Stimulated activated CD4-positive, alpha-beta T cell treated with anti-CD3 and anti-CD28 coated beads, Interleukin-15, amount 100 ng/mL, for 1 hour (primary cell): ENCODE measurements at places on chromosomes 2 and 18.
A peak's percentile ranks its signal among the peaks of the same experiment; 100 is the strongest.

GRCh38 chr18:23330423-23330822 is 122.7 kb upstream of the RIOK3 start:
- DNase-seq = no peak

DNA sequence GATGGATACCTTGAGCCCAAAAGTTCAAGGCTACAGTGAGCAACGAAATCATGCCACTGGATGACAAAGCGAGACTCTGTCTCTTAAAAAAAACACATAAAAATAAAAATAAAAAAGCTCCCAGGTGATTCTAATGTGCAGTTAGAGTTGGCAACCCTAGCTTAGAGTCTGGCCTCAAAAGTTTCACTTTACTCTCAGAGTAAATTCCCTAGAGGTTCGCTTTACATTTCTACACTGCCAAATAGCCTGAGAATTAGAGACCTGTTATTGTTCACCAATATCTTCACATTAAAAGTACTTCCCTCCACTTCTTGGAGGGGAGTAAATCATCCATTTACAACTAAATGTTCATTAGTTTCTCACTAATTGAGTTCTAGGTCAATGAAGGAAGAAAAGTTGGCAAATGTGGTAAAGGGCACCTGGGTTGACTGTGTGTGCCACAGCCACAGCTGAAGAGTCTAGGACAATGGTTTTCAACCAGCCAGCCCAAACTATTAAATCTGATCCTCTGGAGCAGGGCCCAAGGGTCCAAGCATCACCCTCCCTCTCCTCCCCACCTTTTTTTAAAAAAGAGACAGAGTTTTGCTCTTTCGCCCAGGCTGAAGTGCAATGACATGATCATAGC is 15.2 kb upstream of the TMEM37 start:
- DNase-seq = no peak

DNA sequence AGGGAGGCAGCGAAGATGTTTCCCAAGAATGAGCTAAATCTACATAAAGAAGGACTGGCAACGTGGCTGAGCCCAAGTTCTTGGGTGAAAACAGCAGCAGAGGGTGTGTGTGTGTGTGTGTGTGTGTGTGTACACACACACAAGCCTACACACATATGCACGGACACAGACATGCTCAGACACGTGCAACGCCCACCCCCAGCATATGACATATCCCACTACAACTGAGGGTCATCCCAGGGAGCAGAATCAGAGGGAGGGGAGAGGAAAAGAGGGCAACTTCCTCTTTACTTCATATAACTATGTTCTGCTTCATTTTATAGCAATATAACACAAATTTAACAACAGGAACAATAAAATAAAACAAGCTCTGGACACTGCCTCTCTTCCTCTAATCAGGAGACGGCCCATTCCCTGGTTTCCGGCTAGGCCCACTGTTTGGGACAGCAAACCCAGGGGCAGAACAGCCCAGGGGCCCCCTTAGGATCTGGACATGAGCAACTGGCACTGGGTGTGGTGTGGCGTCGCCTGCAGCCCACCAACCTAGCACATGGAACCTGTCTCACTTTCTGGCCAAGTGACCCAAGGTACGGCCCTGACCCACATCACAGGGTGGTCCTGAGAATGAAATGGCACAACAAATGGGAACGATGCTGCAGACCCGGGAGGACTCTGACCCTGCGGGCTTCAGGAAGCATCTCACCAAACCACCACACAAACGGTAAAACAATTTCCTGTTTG is 25.0 kb downstream of the FAM178B start:
- DNase-seq = no peak

- peak; percentile 56 for DNase-seq
Measured at GRCh38 chr2:46297546-46298271, 502 bp downstream of the EPAS1 start.

DNA sequence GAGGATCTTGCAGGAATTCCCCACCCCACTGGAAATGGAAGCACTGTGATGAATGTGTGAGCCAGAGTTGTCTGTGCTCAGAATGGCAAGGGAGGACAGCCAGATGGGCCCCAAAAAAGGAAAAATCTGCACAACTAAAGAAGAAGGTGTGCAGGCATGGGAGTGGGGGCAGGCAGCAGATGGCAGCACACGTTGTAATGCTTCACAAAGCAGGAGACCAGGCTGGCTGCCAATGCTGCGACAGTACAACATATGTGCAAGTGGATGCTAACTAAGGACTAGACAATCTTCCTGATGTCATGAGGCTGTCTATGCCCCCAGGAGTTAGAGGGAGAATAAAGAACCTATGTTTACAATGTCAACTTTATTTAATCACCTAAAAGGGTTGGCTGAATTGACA is 27.2 kb downstream of the ST6GAL2 start:
- DNase-seq = no peak
